ENCODE measurements at places on chromosomes 16 and 17.

- DNase-seq = no peak
Measured at GRCh38 chr16:50372611-50373344, 4.0 kb upstream of the BRD7 start.

DNA sequence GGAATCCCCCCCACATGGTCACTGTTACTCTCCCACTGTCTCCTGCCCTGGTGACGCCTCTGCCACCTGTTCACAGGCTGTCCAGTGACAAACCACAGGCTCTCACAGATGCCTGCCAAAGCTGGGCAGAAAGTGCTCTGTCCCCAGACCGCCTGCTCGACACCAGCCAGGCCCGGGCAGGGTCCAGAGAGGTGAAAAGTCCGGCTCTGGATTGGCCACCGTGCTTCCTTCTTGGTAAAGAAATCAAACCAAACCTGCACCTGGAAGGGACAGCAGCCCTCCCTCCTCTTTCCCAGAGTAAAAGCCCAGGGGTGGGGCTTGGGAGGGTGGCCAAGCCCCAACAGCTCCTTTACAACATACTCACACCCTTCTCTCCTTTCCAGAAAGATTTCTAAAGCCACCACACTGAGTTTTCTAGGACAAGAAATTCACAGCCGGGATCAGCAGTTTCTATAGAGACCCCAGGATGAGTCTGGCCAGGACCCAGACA is 6.2 kb downstream of the PCGF2 start:
- no peak for DNase-seq

DNA sequence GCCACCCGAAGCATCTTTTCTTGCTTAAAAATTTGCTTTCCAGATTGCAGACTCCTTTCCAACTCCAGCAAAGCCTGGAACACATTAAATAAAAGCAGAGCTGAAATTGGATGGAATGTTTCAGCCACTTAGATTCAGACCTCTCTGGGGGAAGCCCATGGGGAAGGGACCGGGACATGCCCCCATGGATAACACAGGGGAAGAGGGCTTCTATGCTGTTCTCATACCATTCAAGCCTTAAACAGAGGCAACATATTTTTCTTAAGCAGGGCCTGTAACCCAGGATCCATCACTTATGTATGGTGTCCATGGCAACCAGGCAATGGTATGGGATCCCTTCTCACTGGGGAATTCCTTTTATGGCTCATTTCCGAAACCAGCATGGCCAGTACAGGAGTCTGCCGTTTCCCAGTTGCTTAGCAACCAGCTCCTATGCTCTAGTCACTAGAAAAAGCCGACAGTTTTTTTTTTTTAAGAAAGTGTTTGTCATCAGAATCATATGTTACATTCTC is 62.0 kb upstream of the MARCHF10 start:
- no peak for DNase-seq

- no peak for DNase-seq
Measured at GRCh38 chr16:89619840-89620239, 6.4 kb downstream of the DPEP1 start.

DNA sequence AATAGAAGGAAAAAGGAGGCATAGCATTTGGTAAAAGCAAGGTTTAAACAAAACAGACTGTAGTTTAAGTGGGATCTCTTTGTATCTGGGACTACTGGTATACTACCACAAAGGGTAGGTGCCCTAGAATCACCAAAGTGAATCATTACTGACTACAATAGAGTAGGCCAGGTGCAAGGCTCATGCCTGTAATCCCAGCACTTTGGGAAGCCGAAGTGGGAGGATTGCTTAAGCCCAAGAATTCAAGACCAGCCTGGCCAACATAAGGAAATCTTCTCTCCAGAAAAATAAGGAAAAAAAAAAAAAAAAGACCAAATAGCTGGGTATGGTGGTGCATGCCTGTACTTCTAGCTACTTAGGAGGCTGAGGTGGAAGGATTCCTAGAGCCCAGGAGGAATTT is 60.8 kb upstream of the CORO6 start:
- no peak for DNase-seq

DNA sequence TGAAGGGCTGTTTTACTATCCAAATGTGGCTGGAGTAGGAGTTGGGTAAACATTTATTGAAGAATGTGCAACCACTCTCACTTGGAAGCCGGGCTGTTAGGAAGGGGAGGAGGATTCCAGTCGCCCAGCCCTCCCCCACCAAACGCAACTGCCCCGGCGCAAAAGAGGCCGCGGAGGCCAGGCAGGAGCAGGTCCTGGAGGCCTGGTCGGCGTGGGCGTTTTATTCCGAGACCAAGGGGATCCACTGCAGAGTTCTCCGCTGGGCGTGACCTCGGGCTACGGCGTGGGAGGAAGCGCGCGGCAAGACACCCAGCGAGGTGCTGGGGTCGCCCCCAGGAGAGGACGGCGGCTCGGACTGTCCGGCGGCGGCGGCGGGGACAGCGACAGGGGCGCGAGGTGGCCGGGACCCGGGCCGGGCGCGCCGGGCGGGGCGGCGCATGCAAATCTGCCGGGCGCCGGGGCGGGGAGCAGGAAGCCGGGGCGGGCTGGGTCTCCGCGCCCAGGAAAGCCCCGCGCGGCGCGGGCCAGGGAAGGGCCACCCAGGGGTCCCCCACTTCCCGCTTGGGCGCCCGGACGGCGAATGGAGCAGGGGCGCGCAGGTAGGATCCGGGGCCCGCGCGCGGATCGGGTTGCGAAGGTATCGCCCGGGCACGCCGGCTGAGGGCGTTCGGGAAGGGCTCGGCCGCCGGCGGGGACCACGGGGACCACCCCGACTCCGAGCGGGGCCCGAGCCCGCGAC is at the start of gene IL4R:
IL4R (plus strand) TSS at position 553 of the 739 bp plus-strand sequence. CDS start 26,230 bp downstream, outside the sequence.
- peak; percentile 53 for DNase-seq

- no peak for DNase-seq
Measured at GRCh38 chr16:77785373-77785764, 3.0 kb upstream of the VAT1L start.

- no peak for DNase-seq
Measured at GRCh38 chr17:80381416-80381923, 33.5 kb upstream of the ENDOV start.

- no peak for DNase-seq
Measured at GRCh38 chr17:57327176-57327970, 71.0 kb downstream of the MSI2 start.

GRCh38 chr17:39096508-39097149 is 54.8 kb downstream of the PLXDC1 start:
- no peak for DNase-seq

- DNase-seq = no peak
Measured at GRCh38 chr17:57004944-57005579, 27.1 kb downstream of the SCPEP1 start.

DNA sequence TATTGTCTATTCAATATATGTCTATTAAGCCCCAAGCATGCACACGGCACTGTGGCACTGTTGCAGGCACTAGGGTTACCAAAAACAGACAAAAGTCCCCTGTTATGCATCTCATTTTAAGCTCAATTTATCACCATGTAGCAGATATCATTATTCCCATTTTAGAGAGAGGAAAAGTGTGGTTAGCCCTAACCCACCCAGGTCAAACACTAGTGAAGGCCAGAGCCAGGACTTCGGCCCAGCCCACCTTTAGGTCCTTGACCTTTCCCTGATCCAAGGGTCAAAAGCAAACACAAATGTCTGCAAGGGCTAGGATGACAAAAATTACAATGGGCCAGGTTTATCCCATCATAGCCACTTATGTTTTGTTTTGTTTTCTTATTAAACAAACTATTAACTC is 130.3 kb upstream of the NUDT7 start:
- no peak for DNase-seq

GRCh38 chr16:18827890-18828289 is 26.5 kb upstream of the ARL6IP1 start:
- no peak for DNase-seq

DNA sequence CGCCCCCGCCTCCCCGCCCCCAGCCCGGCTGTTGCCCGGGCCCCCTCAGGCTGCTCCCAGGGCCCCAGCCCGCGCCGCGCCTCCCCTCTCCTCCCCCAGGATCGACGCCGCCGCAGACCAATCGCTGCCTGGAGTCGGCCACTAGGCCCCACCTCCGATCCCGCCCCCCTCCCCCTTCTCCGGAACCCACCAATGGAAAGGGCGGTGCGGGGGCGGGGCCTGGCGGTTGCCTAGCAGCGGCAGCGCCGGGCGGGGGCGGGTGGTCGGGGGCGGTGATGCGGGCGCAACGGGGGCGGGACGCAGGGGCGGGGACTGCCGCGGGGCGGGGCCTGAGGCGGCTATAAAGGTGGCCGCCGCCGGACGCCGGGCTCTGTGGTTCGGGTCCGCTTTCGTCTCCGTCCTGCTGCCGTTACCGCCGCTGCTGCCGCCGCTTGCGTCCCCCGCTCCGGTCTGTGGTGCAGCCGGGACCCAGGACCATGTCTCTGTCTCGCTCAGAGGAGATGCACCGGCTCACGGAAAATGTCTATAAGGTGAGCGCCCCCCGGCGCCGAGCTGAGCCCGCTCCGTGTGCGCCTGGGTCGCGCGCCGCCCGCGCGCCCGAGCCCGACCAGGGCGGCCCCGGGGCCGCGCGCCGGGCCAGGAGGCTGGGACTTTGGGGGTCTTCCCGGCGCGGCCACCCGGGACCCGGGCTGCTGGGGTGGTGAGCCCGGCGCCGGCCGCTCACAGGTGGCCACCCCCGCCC is at the start of gene BAIAP2:
BAIAP2 (plus strand) TSS at position 373 of the 742 bp plus-strand sequence; CDS start at position 477, 104 bp downstream.
- peak; percentile 99 for DNase-seq

DNA sequence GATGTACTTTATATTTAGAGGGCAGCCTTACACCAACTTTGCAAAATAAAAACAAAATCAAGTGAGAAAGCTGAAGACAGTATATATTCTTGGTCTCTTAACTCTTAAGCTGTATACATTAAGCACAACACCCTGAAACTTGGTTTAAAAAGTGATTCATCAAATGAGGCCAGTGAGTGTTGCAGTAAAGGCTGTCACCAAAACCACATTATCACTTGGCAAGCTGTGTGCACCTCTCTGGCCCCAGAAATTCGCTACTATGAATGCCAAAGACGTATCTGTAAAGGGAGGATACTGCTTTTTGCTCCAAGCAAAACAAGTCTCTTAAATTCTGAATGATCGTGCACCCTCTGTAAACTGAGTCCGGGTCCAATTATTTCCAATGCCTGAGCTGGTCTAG is 163.9 kb downstream of the ZFHX3 start:
- no peak for DNase-seq

GRCh38 chr17:58756246-58757161 is 850 bp downstream of the PPM1E start:
- DNase-seq = no peak

GRCh38 chr16:84816023-84816422 is 3.8 kb upstream of the CRISPLD2 start:
- DNase-seq = no peak

DNA sequence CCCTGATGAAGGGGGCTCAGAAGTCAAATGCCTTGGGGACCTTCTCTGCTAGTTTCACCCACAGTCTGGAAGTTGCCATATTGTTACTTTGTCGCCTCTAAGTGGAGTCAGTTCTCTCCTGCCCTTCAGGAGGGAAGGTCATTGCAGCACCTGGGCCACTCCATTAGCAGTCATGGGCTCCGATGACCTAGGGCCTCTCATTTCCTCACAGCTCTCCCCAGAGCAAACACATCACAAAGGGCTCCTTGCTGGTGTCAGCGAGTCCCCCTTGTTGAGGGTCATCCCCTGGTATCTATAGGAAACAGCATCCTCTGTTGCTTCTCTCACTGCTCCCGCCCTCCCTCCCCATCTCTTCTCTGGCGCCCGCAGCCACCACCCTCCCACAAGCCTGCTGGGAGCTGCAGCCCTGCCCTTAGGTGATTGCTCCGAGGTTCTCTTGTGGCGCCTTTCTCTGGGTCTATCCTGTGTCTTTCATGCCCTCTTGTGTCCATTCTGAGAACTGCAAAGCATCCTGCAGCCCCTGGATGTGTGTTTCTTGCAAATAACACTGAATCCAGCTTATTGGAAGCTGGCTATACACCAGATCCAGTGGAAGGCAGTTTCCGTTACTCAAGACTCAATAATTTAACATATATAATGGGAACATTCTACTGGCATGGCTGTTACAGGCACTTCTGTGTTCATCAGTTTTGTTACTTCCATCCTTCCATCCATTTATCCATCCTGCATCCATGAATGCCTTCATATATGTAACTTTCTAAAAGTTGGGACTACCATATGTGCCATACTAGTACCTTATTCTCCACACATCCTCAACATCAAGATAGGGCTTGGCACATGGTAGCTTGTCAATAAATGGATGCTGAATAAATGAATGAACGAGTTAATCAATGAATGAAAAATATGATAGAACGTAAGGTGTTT is 21.2 kb downstream of the PDILT start:
- DNase-seq = peak; percentile 4

DNA sequence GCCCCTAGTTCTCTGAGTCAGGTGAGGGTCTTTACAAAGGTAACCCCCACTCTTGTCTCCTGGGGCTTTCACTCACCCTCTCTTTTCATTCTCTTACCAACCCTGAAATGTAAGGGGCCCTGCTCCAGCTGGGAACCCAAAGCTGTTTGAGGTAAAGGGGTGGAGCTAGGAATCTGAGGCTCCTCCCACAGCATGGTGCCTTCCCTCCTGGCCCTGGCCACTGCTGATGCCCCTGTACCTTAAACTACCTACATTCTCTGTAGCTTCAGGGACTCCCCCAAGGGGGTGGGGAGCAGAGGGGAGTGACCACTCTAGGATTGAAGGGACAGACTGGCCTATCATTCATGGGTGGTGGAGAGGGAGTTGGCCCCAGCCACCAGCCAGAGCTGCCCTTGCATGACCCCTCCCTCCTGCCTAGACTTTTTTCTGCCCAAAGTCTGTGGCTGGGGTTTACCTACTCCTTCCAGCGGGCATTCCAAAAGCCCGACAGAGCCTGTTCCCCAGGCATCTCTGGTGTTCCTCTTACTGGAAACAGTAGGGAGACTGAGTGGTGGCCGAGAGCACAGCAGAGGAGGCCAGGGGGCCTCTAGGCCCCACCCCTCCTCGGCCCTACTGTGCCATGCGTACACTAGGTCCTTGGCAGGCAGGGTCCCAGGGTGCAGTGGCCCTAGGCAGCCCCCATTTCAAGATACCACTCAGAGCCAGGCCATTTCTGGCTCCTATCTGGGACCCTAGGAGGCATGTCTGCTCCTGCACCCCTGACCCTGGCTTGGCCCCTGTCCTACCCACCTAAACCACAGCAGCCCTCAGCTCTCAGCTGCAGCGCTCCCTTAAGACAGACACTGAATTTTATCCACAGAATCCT is 9.5 kb downstream of the DOK4 start:
- DNase-seq = no peak

GRCh38 chr17:4566785-4567184 is 6.4 kb upstream of the GGT6 start:
- DNase-seq = no peak

GRCh38 chr16:53654946-53655345 is 48.7 kb downstream of the RPGRIP1L start:
- DNase-seq = no peak

- DNase-seq = no peak
Measured at GRCh38 chr16:28042811-28043210, 20.7 kb downstream of the GSG1L start.

DNA sequence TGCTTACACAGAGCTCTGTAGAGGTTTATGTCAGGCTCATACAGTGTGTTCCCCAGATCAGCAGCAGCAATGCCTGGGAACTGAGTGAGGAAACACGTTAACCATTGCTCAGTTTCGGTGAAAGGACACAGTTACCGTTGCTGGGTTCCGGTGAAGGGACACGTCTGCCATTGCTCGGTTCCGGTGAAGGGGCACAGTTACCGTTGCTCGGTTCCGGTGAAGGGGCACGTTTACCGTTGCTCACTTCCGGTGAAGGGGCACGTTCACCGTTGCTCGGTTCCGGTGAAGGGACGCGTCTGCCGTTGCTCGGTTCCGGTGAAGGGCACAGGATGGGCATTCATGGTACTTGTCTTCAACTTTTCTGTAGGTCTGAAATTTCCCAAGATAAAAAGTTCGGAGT is 81.7 kb downstream of the MRM3 start:
- no peak for DNase-seq

Data from stimulated activated CD4-positive, alpha-beta T cell treated with anti-CD3 and anti-CD28 coated beads, Interleukin-15, amount 100 ng/mL, for 1 hour (primary cell).